ENCODE measurements at places on chromosomes 12 and 14. TPM values are rescaled to one million over a fixed set of nuclear protein-coding genes. Genes with fewer than 3 reads are reported as not detected.

The TAS2R31 gene
- total RNA-seq, result 0.39 TPM

The KRT75 gene
- not detected for total RNA-seq

The PTGER2 gene
- total RNA-seq, result 129 TPM

The SERPINA1 gene
- total RNA-seq, result 5.3 TPM

The IFNG-AS1 gene
- total RNA-seq, result not detected

The GPRC5A gene
- total RNA-seq, result 35.4 TPM

The GPX2 gene
- total RNA-seq, result not detected

The TIGAR gene
- 13.2 TPM for total RNA-seq

The VRTN gene
- not detected for total RNA-seq

The VIPAS39 gene
- total RNA-seq, result 38.9 TPM

The ALG10B gene
- total RNA-seq, result 9.6 TPM

The GYS2 gene
- total RNA-seq, result not detected

The LRRC43 gene
- total RNA-seq, result 0.13 TPM

The NOP9 gene
- total RNA-seq, result 18.6 TPM

The MAX gene
- total RNA-seq, result 28.7 TPM

The SPX gene
- total RNA-seq, result 0.91 TPM

The ASB2 gene
- total RNA-seq, result not detected

The WNT5B gene
- total RNA-seq, result 8.6 TPM

The FAM181A gene
- total RNA-seq, result not detected

The LTB4R gene
- total RNA-seq, result 0.91 TPM

The TGM1 gene
- 0.52 TPM for total RNA-seq

The SOCS2 gene
- 34.9 TPM for total RNA-seq

The CCDC184 gene
- total RNA-seq, result 3.7 TPM

The MYBPC1 gene
- not detected for total RNA-seq

The STXBP6 gene
- total RNA-seq, result 5.0 TPM

The MYF5 gene
- not detected for total RNA-seq

The PTPN21 gene
- 5.7 TPM for total RNA-seq

The FAM90A1 gene
- 0.13 TPM for total RNA-seq

The DHH gene
- not detected for total RNA-seq

The DLST gene
- 65.2 TPM for total RNA-seq

The STAB2 gene
- not detected for total RNA-seq

The CFAP251 gene
- total RNA-seq, result 2.3 TPM

The CLEC9A gene
- total RNA-seq, result not detected

The XRCC3 gene
- 26.9 TPM for total RNA-seq

The BMP4 gene
- total RNA-seq, result 14.6 TPM

The AKT1 gene
- 126 TPM for total RNA-seq

The TRHDE gene
- 16.8 TPM for total RNA-seq

The TULP3 gene
- total RNA-seq, result 28.1 TPM

The KRT79 gene
- not detected for total RNA-seq

The GNB3 gene
- 0.39 TPM for total RNA-seq

The SOAT2 gene
- total RNA-seq, result not detected

The CHST11 gene
- total RNA-seq, result 3.4 TPM

The CLEC2B gene
- total RNA-seq, result 9.8 TPM

The ZFYVE26 gene
- 8.1 TPM for total RNA-seq

The CELA1 gene
- total RNA-seq, result not detected

The BHLHE41 gene
- total RNA-seq, result 3.1 TPM

The DDX55 gene
- total RNA-seq, result 14.6 TPM

The GPR68 gene
- total RNA-seq, result under 0.01 TPM

The DNAJC22 gene
- 9.7 TPM for total RNA-seq

The FAM222A gene
- total RNA-seq, result 0.91 TPM

The KERA gene
- total RNA-seq, result not detected
